ENCODE measurements at places on chromosomes 6 and 20.

GRCh38 chr6:153328194-153328593, 197.1 kb upstream of the RGS17 start:
- no peak for DNase-seq

DNA sequence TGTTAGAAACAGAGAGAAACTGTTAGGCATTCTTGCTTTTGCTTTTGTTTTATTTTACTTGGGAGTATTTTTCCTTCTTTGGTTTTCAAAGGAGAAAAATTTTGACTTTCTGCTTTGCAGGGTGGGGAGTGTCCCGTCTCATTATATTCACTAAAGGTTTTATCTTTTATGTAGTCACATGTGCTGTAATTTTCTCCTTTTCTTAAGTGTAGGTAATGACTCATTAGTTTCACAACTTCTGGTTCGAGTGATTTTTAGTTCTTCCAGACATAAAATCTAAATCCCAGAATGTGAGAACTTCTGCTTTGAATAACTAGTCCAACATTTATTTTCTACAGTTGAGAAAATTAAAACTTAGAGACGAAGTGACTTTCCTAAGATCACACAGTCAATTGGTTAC, 37.7 kb downstream of the ADGRF1 start:
- DNase-seq, result no peak

- no peak for DNase-seq
These were observed 16.7 kb downstream of the BTN2A1 start for GRCh38 chr6:26474439-26474881.

- no peak for DNase-seq
These were observed 18.6 kb downstream of the ADTRP start for GRCh38 chr6:11760015-11760473.

DNA sequence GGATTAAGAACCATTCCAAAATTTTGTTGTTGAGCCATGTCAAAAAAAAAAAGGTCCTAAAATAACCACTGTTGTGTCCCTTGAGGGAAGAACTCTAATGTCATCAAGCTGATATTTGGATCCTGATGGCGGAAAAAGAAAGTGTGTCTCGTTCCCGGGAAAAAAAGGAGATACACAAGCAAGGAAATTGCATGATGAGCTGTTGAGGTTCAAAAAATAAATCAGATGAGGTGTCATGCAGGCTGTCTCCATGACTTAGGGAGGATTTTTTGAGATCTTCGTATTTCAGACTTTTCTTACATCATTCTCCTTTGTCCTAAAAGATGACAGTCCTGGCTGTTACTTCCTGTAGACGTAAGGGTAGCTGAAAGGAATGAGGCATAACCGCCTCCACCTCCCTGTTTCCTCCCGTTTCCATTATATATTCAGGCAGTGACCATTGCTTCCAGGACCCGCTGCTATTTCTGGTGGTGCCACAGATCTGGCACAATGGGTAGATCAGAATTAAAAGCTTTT, 117.3 kb upstream of the TNFAIP3 start:
- DNase-seq, result no peak

DNA sequence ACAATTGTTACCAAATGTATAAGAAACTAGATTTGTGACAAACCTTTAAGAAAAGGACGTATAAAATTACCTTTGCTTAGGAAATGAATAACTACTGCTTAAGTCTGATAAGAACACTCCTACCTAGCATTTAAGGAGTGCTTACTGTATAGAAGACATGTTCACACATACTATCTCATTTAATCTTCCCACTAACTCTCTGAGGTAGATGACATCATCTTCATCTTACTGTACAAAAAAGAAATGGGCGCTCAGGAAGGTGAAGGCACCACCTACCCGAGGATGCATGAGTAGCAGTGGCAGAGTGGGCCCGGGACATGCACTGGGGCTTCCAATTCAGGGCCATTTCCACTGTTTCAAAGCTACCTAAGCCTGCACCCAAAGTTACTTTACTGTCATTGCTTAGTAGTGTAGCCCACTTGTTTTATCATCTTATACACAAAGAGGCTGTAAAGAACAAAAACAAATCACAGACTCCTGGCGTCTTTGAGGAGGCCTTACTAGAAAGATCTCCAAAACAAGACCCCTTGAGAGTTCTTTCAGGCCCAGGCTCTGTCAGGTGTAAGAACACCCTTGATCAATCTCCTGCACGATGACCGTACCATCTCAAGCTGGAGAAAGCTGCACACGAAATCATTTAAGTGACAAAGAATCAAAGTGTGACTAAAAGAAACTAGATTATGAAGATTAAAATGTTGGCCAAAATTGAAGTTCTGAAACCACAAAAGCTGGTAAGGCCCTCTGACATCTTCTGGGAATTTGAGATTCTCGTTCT, 128.0 kb downstream of the INSM1 start:
- DNase-seq, result no peak

DNA sequence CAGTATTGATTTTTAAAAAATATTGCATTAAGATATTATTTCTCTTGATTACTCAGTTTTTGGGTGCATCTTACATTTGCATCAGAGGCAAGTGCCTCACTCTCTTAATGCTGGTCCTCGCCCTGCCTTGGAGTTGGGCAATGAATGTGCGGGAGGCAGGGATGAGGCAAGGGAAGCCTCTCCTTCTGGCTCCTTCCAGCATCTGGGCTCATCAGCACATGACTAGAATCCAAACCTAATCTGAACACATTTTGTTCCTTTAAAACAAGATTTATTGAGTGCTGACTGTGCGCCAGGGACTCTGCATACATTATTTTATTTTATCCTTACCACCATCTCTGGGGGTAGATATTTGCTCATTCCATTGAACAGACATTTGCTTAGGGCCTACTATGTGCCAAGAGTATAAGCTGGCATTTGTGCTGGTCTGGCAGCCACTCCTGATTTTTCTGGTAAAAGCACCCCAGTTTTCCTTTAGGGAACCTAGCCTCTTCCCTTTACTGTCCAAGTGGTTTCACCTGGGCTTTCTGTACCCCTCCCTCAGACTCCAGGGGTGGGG, 71.9 kb upstream of the ZNFX1 start:
- no peak for DNase-seq

DNA sequence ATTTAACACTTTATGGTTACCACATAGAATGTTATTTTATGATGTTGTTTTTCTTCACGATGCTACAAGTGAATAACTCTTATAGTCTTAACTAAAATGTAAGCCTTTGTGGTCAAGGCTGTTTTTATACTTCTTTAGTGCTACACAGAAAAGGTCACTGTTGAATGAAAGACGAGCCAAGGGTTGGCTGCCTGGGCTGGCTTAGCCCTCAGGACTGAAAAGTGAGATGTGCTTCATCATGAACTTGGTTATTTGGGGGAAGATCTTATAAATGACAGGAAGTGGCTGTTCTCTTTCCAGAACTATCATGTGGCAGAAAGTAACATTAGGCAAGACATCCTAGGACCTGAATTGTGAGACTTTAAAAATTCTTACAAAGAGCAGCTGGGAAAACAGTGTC, 404.0 kb downstream of the BTBD3 start:
- DNase-seq, result no peak

DNA sequence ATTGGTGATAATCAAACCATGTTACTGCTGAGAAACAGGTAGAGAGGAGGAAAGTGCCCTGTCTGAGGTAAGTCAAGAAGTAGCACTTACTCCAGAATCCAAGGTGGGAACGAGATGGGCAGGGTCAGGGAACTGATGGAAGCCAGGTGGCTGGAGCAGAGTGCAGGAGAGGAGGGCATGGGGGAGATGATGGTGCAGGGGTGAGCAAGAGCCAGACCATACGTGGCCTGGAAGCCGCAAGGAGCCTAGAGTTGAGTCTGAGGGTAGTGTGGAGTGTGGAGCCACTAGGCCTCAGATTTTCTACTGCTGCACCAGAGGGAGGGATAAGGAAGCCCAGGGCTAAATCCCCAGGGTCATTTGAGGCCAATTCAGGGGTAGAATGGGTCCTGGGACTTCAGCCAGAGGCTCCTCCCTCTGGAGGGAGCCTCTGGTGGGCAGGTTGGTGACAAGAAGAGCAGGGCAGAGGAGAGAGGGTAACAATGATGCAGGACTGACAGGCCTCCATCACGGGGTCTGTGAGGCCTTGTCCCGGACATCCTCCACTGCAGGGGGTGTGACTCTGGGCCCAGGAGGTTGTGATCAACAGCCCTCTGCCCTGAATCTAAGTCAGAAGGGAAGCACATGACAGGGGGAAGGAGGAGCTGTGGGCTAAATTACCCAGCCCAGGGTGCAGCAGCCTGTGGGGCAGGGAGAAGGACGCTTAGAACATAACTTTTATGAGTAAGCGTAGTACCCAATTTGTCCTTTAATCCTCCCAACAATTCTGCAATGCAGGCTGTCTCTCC, 28.7 kb downstream of the COX4I2 start:
- DNase-seq, result peak; percentile 40

DNA sequence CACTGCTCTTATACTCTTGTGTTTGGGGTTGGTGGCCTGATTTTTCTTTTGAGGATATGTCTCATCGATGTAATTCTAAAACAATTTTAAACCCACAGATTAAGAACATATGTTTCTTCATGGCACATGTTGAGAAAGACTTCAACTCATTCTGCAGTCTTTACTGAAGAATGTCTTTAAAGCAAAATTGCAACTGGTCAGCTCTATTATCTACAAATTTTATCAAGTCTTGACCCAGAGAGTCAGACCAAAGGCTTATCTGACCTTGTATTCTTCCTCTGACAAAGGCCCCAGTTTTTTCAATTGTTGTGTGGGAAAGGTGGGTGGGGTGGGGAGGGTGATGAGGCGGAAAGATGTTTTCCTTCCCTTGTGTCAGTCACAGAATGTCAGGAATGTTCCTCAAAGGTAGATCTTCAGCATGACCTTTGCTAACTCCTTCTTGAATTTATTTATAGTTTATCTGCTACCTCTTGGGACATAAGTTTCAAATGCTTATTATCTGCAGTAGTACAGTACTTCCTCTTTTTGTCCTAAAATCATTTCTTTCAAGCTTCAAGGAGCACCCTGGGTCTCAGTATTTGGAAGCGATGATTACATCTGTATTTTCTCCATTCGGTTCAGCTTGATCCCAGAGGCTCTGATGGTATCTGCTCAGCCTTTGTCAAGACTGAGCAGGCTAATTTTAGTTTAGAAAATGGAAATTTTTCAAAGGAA, 63.2 kb upstream of the TIAM2 start:
- DNase-seq, result no peak

GRCh38 chr6:90401933-90402830, 105.5 kb upstream of the BACH2 start:
- peak; percentile 76 for DNase-seq

DNA sequence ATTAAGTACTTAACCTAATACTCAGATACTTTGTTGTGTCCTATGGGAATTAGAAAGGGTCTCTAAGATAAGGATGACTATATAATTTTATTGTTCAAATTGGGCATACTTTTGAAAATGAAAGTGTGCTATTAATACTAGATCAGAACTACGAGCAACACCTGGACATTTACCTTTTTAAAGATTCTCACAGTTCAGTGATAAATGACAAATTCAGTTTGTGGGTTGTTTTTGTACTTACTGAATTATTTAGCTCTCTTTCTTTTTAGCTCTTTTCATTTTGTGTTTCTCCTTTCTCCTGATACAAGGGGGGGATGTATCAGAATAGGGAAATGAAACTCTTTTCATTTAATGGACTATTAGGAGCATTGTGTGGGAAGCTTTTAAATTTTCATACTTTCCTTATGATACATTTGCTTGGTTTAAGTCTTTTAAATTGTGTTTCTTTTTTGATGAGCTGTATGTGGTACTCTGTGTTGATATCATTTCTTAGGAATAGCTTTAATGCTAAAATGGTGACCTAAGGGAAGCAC, 47.5 kb downstream of the PHF3 start:
- DNase-seq, result no peak

GRCh38 chr6:87700397-87701343, 1.4 kb downstream of the AKIRIN2 start:
- DNase-seq, result peak; percentile 72

DNA sequence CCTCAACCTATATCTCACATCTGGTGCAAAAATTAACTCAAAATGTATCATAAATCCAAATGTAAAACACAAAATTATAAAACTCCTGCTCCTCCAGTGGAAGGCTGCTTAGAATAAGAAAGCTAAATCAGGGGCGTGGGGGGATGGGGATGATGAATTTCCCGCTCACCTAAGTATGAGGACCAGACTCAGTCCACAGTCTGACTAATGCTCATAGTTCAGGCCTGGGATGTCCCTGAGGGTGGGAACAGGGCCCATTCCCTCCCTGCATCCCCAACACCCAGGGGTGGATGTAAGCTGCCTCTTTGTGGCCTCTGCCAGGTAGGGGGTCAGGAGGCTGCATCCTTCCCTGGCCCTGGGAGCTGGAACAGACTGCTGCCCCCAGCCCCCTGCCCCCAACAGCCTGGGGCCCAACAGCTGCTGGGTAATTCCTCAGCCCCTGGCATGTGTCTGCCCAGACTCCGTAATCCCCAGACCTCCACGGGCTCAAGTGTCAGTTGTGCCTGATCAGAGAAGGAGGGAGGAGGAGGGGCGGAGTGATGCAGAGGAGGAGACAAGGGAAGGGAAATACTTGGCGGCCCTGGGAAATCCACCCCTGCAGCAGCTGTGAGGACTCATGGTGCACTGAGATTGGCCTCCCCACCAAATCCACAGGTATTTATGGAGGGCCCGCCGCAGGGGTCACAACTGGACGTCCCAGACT, 224.5 kb downstream of the PREX1 start:
- no peak for DNase-seq

DNA sequence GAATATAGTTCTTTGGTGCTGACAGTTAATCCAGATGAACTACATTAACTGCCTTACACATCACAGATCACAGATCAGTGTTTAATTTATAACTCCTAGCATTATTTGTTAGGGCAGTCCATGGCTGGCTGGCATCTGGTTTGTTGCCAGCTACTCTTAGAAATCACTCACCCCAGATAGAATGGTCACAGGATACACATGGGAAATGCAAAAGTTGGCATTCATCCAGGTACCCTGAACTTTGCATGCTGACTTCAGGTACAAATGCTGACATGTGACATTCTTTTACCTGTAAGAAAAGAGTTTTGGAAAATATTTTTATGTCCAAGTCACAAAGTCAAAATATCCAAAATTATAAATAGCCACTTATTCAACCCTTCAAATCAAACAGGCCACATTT, 20.2 kb downstream of the FBXL4 start:
- no peak for DNase-seq

- DNase-seq, result peak; percentile 84
These were observed at the start of the genes PSMA7 and SS18L1 for GRCh38 chr20:62143081-62143956. PSMA7 (minus strand) TSS chr20:62143394; CDS start chr20:62143303, 91 bp downstream. SS18L1 (plus strand) TSS chr20:62143769; CDS start chr20:62143821, 52 bp downstream.

- DNase-seq, result no peak
These were observed 6.2 kb downstream of the HEBP2 start for GRCh38 chr6:138410048-138410735.
